NCI-H82 (cell line): ENCODE measurements at places on chromosomes 4 and X.

- DNase-seq: no peak
Observed at GRCh38 chr4:123547216-123548165, 150.9 kb downstream of the SPRY1 start.

DNA sequence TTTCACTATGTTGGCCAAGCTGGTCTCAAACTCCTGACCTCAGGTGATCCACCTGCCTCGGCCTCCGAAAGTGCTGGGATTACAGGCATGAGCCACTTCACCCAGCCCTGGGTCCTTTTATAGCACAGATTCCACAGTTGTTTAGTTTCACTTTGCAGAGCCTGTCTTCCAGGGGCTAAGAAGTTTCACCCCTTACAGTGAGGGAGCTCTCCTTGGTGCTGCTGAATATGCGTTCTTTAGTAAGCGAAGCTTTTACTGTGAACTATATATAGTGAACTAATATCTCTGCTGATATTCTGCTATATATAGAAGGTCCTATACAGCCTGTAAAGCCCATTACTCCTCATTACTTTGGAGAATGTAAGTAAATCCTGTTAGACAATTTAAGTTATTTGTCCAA, 4.2 kb downstream of the TCEAL6 start:
- no peak for DNase-seq

DNA sequence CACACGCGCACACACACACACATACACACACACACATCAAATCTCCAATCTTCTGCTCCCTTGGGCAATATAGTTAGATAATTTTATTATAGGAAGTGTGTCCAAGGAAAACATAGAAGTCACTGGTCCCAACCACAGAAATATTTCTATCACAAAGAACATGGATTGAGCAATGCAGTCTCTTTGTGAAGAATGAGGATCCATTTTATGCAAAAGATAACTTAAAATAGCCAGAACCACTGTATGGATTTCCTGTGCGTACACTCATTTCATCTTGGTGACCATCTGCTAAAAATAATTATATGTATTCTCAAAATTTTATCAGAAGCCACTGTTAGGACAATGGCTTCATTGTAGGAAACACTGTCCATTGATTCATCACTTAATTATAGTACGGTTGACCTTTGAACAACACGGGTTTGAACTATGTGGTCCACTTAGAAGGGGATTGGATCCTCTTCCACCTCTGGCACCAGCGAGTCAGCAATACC, 169.6 kb upstream of the MXRA5 start:
- DNase-seq: no peak

DNA sequence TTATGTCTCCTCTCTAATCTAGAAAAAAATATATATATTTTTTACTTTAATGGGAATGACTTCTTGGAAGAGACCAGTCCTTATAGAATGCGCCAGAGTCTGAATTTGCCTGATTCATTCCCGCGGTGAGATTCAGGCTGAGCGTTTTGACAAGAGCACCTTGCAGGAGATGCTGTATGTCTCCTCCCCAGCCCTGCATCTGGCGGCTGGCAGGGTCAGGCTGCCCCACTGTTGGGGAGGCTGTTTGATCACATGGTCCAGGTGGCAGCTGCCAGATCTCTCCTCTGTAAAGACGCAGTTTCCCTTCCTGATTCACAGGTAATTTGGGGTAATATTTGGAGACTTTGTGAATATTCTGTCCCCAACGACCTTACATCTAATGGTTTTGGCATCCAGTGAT, 9.7 kb downstream of the PDZD4 start:
- peak; percentile 32 for DNase-seq

- no peak for DNase-seq
Observed at GRCh38 chrX:96982161-96982560, 98.5 kb downstream of the RPA4 start.

DNA sequence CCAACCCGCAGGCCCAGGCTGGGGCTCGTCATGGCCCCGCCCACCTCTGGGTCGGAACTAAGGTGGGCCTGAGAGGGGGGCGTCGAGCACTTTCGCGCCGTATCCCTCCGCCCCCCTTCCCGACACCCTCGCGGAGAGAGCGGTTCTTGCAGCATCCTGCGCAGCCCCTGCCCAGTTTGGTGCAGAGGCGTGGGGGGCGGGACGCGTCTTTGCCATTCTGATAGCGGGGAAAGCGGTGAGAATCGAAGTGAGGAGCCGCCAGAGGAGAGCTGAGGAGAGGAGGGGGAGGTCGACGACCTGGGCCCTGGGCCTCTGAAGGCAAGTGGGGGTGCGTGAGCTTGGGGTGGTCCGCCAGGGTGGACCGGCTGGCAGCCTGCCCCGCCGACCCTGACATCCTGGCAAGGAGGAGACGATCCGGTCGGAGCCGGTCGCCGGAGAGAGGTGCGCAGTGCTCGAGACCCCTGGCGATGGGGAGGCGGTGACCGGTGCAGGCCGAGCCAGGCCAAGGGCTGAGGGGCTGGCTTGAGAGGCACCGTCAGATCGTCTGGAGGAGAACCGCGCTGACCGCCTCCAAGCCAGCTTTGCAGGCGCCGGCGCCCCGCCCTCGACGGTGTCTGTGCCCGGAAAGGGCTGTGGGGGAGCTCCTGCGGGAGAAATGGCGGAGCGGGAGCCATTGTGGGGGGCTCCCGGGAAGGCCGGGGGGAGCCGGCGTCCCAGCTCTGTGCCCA, 25.5 kb downstream of the GPRASP3 start:
- DNase-seq: no peak

- DNase-seq: no peak
Observed at GRCh38 chr4:25728886-25729285, 73.2 kb downstream of the SLC34A2 start.

- no peak for DNase-seq
Observed at GRCh38 chrX:71216485-71216884, 6.5 kb upstream of the GJB1 start.

DNA sequence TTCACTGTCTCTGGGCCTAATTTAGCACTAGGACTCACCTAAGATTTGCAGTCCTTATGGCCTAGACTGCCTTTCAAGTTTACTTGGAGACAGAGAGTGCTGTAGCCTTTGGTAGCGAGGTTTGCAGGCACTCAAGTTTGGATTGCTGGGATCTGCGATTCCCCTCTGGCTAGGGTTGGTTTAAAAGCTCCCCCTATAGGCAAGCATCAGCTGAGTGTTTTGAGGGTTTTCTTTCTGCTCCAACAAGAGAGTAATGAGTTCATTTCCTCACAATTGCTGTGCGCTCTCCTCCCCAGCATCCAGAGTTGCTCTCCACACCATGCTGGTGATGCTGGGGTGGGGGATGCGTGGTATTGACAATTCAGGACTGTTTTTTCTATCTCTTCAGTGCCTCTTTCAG, 206.9 kb downstream of the GLUD2 start:
- peak; percentile 31 for DNase-seq

- no peak for DNase-seq
Observed at GRCh38 chr4:172953896-172954568, 214.6 kb upstream of the GALNT7 start.

- DNase-seq: no peak
Observed at GRCh38 chrX:85108165-85108564, 104.5 kb downstream of the APOOL start.

- peak; percentile 38 for DNase-seq
Observed at GRCh38 chrX:103157496-103158316, 57.2 kb upstream of the BEX4 start.

DNA sequence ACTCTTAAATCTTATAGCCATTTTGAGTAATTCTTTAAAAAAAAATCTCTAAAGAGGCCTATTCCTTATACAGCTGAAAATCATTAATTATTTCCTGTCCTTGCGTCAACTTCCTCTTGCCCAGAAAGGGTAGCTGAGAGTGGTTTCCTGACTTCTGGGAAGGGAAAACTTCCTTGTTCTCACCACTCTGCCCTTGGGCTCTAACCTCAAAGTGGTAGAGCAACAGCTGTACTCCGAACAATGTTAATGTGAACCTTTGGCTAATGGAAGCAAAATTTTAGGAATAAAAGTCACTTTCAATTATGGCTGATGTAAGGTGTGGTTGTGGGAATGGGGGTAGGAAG, 15.3 kb downstream of the KLHL2 start:
- no peak for DNase-seq

- no peak for DNase-seq
Observed at GRCh38 chr4:105135785-105136184, 10.9 kb upstream of the TET2 start.

DNA sequence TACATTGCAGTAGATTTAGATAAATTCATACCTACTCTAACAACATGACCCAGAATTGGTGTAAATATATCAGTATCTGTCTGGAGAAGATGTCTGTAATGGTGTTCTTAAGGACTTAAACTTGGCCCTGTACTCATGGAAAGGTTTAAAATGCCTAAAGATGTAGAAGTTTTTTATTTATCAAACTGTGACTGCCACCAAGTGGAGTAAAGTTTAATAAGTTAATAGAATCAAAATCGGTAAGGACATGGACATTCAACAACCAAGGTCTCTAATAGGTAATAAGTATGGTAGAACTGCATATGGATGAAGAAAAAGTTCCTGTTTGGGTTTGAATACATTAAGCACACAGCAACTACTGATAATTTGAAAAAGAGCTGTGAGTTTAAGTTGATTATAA, 474.0 kb upstream of the NDST3 start:
- peak; percentile 2 for DNase-seq

- DNase-seq: peak; percentile 57
Observed at GRCh38 chr4:80072228-80072743, 743 bp downstream of the ANTXR2 start.

DNA sequence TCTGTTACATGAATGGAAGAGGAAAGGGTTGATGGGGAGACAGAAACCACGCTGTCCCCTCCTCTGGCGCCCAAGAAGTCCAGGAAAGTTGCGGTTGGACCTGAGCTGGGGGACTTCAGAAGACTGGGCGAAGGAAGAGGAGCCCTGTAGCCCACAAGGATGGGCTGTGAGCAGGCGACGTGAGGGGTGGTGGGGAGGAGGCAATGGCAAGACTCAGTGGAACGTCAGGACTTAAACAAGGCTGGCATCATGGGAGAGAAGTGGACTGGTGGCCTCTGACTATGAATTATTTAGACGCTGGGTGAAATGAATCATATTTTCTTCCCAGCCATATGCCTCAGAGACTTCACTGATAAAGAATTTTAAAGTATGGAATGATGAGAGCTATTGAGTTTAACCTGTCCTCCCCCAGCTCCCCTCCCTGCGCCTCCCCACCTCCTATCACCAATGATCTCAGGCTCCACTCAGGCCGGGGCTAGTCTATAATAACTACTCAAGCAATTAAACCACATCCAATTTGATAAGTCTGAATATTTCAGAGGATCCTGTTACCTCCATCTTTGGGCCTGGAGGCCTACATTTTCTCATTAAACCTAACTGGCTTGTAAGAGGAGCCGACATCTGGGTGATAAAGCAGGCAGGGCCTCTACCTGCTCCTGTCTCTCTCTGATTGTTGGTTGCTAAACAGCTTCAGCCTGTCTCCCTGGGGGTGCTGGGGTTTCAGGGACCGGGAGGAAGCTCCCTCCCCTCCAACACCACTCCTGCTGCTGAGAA, 63.6 kb downstream of the SMIM20 start:
- DNase-seq: no peak

DNA sequence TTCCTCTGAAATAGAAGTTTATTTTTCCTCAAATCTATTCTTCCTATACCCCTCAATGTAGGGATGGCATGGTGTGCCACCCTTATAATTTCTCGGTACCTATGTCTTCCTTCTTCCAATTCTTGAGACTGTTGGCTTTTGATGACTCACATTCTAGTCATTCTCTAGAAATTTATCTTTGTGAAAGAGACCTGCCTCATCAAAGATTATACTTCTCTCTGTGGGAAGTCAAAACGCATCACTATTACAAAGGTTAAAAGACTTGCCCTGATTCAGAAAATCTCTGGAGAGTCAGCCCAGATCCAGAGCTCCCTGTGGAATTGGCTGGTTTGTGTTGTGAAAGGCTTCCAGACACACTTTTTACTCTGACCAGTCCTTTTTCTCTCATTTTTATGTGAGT, 65.9 kb upstream of the FSTL5 start:
- DNase-seq: no peak

GRCh38 chr4:70392057-70392776, 5.5 kb upstream of the OPRPN start:
- DNase-seq: no peak

DNA sequence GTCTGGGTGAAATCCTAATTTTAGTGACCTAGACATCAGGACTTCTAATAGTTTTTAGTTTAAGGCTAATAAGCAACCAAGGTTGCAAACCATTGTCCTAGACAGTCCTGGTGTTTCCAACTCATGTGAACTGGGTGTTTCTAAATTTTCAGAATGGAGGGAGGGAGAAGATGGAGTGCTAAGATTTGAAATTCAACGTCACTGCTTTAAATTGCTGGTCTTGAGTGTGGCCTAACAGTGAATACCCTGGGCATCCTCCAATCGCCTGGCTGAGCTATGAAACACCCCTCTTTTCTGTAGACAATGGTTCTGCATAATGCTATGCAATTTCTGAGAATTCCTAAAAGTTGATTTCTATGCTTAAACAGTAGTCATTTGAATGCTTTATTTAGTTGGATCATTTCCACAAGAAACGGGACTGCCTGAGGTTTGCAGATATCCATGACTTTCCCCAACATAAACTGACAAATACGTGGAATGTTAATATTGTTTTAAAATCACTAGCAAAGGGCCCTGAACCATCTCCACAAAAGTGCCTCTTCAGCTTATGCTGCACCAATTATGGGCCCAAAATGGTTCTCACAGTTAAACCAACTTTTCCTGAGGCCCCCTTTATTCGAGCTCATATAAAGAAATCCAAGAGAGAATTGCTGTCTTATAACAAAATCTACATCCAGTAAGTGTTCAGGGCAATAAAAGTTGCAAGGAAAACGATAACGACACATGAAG, 1.1 kb downstream of the FBXL5 start:
- peak; percentile 30 for DNase-seq

DNA sequence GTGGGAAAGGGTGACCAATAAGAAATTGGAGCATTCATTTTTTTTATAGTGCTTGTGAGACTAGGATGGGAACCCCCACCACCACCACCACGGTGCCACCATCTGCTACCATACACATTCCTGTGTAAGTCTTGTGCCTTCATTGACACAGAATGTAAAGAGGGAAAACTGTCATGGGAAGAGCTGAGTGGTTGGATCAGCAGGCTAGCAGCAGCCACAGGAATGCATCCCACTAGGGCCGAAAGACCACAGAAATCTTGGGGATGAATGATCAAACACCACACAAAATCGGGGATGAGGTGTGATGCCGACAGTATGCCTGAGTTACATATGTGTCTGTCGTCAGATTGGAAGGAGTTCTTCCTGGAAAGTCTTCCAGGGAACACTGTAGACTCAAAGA, 69.2 kb downstream of the SRPX start:
- no peak for DNase-seq

- DNase-seq: peak; percentile 87
Observed at GRCh38 chrX:110008011-110008635, 5.2 kb downstream of the TMEM164 start.

GRCh38 chr4:189029976-189030504, 890.8 kb downstream of the TRIML1 start:
- no peak for DNase-seq

DNA sequence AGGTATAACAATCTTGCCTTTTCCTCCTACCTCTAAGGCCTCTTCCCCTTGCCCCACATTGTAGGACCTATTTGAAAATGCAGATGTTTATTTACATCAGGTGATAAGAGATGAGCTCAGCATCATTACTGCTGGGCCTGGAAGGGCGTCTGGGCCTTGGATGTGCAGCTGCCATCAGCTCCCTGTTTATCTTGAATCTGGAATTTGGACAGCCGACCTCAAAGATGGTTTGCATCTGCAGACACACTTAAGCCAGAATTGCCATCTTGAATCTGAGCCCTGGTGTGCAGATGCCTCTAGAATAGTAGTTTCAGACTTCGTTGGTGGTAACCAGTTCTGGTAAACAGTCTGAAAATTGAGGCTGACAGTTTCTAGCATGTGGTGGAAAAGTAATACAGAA, 59.0 kb downstream of the FAM193A start:
- no peak for DNase-seq

- no peak for DNase-seq
Observed at GRCh38 chrX:36983831-36984230, 24.3 kb upstream of the FAM47C start.
